Fibroblast of skin of left quadriceps (primary cell): ENCODE measurements at places on chromosomes 7 and 10.
A peak's percentile ranks its signal among the peaks of the same experiment; 100 is the strongest.

DNA sequence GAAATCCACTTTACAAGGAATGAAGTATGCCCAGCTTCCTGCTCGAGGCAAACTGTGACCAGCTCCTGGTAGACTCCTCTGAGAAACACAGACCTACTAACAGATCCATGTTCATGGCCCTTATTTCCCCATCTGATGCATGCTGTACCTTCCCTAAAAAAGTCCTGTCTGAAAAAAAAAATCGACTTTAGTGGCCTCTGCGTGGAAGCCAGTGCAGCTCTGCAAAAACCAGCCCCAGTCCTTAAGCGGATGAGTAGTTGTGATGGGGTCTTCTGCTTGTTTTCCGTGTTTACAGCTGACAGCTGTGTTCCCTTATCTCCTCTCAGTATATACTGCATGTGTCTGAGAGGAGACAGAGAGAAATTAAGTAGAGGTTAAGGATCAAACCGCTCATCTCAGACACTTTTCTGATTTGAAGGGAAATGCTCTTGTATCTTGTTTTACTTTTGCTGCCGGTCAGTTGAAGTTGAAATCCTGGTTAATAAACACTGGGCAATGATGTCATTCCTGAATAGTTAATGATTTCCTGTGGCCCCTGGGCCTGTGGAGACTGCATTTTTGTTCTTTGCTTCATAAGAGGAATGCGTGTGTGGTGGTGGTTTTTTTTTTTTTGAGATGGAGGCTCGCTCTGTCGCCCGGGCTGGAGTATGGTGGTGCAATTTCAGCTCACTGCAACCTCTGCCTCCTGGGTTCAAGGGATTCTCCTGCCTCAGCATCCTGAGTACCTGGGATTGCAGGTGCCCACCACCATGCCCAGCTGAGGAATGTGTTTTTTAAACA lies 67.6 kb downstream of the DOCK1 start:
- DNase-seq, result peak; percentile 68

DNA sequence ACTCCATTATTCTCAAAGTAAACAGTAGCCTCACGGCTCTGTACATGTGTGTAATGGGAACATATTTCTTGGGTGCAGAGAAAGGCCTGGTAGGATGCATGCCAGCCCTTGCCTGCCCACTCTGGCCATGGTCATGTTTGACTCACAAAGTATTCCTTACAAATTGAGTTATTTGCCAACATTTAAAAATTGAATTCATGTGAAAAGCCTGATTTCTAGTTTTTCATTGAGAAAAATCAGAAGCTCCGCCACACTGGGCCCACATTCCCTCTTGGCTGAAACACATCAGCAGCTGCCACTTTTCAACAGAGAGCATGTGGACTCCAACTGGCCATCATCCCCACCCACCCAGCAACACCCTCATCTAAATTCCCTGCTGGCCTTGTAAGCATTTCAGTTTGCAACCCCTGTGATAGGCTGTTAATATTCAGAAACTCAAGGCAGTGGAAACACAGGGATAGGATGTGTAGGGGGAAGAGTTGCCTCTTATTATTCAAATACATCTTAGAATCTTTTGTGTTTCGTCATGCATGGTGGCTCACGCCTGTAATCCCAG lies 40.9 kb downstream of the CDH23 start:
- DNase-seq, result no peak

DNA sequence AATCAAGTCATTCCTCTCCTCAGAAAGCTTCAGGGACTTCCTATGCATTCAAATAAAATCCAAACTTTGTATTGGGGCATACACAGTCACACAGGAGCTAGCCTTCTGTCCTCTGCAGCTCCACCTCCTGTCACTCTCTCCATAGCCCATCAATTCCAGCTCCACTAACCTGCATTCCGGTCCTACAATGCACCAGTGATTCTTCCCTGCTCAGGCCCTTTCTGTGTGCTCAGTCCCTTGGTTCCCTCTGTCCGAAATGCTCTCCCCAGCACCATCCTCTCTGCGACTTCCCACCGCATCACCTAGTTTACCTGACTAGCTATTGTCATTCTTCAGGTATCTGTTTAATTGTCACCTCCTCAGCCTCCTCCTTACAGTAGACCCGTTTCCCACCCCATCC lies 26.4 kb upstream of the YAE1 start:
- DNase-seq, result no peak

GRCh38 chr10:69453795-69454194 lies 2.5 kb downstream of the TSPAN15 start:
- no peak for DNase-seq

GRCh38 chr7:101575721-101576120 lies 53.4 kb downstream of the MYL10 start:
- peak; percentile 43 for DNase-seq

DNA sequence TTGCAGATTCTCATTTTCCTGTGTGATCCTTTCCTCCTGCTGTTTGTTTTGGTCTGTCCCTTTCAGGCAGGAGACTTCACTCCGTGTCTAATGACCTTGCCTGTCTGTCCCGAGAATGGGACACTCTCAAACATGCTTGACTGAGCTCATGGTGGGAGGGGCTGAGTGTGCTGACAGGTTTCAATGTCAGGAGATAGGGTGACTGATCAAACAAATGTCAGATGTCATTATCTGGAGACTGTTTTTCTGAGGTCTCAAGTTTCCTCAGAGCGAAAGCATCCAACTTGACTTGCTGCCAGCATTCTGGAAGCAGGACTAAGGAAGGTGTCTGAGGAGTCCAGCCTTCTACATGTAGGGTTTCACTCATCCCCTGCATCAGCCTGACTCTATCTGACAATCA lies 228.8 kb upstream of the KIAA1217 start:
- DNase-seq, result no peak

DNA sequence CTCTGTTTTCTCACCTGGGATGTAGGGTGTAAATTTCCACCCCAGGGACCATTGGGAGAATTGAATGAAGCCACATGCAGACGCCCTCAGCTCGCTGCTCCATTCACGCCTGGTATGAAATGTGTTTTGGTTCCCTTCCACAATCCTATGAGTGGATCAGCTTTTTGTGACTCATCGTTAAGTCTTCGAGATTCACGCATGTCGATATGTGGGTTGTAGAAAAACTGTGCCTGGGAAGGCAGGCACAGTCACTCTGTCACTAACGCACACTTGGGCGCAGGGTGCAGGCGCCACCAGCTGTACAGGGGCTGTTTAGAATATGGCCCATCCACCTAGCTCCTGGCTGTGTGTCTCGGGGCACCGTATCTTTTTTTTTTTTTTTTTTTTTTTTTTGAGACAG lies 64.2 kb upstream of the SH2B2 start:
- no peak for DNase-seq

- DNase-seq, result no peak
Observed at GRCh38 chr10:6128591-6129251, 39.9 kb downstream of the RBM17 start.

- DNase-seq, result no peak
Observed at GRCh38 chr7:69250958-69251357, 347.3 kb upstream of the AUTS2 start.

- DNase-seq, result no peak
Observed at GRCh38 chr10:105243381-105243780, 602.3 kb downstream of the SORCS3 start.

- no peak for DNase-seq
Observed at GRCh38 chr7:17239046-17239445, 59.4 kb upstream of the AHR start.

GRCh38 chr10:63630931-63631680 lies 109.9 kb downstream of the REEP3 start:
- peak; percentile 75 for DNase-seq

- DNase-seq, result no peak
Observed at GRCh38 chr10:103510791-103511752, 17.6 kb downstream of the NEURL1 start.

DNA sequence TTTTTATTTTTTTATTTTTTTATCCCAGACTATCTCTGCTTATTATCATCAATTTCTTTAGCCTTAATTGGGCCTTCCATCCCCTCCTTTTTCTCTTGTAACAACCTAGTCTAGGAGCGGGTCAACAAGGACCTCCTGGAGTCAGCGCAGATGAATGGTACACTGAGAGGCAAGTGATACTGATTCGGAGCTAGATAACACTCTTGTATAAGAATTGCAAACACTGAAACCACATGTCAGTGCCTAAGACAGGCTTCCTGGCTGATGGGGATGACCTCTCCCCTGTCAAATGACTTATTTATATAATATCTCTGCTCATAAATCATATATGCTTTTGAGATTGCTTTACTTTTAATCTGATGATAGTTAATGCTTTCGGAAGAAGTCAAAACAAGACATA lies 22.7 kb downstream of the BPGM start:
- DNase-seq, result no peak

- no peak for DNase-seq
Observed at GRCh38 chr7:95723583-95724180, 48.7 kb upstream of the DYNC1I1 start.

DNA sequence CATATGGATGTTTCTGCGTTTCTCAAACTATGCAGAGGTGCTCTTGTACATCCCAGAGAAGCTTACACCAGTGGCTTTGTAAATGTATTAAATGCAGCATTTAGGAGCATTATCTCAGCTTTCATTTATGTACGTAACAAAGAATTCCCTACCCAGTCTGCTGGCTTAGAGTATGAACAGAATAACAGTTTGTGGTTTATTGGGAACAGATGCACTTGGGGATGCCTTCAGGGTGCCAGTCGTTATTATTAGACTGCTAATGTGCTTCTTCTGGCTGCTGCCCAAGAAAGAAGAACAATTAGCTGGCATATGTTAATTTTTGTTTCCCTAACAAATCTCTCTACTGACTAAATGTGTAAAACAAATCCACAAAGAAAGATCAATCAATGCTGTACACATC lies 241.9 kb downstream of the FOXP2 start:
- DNase-seq, result no peak

GRCh38 chr10:88114368-88114767 lies 250.9 kb downstream of the PTEN start:
- no peak for DNase-seq
